AG04450 (cell line): ENCODE measurements at places on chromosomes 5 and 9.

DNA sequence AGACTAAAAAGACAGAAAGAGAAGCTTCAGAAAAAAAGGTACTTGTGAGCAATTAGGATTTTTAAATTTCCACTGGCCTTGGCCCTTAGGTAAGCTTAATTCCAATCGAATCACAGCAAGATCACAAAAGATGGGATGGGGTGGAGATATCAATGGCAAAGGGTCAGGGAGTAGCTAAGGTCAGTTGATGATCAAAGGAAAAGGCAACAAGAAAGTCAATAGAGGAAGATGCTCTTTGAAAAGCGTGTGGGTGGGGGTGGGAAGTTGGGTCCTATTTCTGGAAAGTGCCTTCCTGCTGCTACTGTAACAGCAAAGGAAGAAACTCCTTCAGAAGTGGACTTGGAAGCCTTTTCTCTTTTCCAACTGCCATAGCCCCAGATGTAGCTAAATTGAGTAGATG, 7.3 kb downstream of the C1QTNF3 start:
- no peak for DNase-seq

DNA sequence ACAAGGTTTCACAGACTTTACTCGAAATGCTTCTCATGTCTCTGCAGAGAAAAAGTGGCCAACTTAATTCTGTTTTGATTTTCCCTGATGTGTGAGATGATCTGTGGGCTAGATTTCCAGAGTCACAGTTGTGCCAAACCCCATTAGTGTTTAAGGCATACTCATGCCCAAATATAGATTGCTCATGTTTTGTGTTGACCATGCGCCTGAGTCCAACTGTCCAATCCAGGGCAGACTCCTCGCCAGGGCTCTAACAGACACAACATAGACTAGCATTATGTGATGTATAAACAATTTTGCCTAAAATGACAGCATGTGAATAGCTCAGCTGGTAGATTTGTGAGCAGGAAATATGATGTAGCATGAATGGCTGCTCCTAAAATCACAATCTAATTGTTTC, 128.1 kb downstream of the PRDM6 start:
- DNase-seq, result no peak

GRCh38 chr5:105288946-105289345, 1726.4 kb upstream of the NUDT12 start:
- DNase-seq, result no peak

DNA sequence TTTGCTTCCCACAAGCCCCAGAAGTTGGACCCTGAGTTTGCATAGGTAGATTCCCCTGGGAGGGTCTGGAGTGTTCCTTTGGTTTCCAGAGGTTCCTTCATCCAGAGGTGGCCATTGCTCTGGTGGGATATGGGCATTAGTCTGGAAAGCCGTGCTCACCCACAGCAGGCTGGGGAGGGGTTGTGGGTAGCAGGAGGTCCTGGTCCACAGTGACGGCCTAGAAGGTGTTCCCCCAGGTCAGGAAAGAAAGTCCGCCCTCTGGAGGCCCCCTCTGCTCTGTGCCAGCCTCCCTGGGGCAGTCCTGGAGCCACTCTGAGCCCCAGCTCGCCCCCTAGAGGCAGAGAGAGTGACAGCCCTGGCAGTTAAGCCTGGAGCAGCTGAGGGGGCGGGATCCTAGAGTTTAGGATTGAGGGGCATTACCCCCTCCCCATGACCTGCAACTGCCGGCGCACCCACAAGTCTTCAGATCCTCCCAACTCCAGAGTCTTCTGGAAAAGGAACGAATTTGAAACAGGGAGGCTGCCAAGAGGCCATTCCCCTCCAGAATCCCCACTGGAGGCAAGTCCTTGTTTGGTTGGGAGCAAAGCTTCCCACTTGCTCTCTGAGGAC, 36.8 kb downstream of the NDST1 start:
- DNase-seq, result no peak

GRCh38 chr5:115602591-115603125, 379 bp upstream of the TICAM2 start:
- DNase-seq, result no peak

DNA sequence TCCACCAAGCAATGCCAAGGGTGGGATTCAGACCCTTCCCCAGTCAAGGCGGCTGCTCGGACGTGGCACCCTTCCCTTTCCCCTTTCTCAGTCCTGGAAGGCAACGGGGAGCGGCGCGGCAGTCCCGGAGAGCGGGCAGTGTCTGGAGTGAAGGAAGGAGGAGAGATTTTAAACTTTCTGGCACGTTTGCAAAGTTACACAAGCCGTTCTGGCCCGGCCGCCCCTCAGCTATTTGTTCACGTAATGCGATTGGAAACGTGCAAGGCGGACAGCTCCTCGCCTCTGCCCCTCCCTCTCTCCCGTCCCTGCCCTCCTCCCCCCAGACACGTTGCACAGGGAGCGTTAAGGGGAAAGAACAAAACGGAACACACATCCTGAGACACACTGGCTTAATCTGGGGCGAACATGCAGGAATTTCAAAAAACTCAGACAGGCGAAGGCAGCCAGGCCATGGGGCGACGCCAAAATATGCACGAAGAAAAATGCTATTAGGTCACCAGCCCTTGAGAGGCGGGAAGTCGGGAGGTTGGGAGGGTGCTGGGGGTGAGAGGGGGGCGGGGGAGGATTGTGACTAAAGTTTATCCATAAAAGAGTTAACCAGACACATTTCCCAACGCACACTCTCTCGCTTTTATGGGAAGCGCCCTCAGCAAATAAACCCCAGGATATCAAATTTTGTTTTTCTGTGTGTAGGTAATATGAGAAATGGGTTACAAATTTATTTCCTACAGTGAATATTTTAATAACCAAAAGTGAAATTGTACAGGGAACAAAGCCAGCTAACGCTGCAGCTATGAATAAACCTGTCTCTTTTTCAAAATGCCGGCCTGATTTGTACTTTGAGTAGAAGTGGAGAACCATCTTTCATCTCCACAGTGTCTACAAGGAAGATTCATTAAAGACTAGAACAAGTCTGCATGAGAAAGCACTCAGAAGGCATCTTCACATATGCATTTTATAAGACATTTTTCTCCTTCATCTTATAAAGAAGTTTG, at the start of gene LOX:
TSS of gene LOX (minus strand) at position 144 of the 995 bp plus-strand sequence. CDS start 274 bp downstream, outside the sequence.
- peak; percentile 91 for DNase-seq
